ENCODE measurements at places on chromosomes 13 and 19. TPM values are rescaled to one million over a fixed set of nuclear protein-coding genes. Genes with fewer than 3 reads are reported as not detected.

The JSRP1 gene
- 0.29 TPM for polyA plus RNA-seq

The MYH14 gene
- polyA plus RNA-seq, result 74.7 TPM

The CHAMP1 gene
- 24.1 TPM for polyA plus RNA-seq

The TBXA2R gene
- polyA plus RNA-seq, result 2.7 TPM

The SNRNP70 gene
- polyA plus RNA-seq, result 371 TPM

The ALKBH6 gene
- polyA plus RNA-seq, result 18.4 TPM

The ZNF726 gene
- polyA plus RNA-seq, result 12.1 TPM

The TEX101 gene
- not detected for polyA plus RNA-seq

The ZNF101 gene
- 10.6 TPM for polyA plus RNA-seq

Data from right lung (tissue), 10 donors.